Kidney (tissue), 22 donors: ENCODE measurements at places on chromosomes 4 and X.
A peak's percentile ranks its signal among the peaks of the same experiment; 100 is the strongest.

DNA sequence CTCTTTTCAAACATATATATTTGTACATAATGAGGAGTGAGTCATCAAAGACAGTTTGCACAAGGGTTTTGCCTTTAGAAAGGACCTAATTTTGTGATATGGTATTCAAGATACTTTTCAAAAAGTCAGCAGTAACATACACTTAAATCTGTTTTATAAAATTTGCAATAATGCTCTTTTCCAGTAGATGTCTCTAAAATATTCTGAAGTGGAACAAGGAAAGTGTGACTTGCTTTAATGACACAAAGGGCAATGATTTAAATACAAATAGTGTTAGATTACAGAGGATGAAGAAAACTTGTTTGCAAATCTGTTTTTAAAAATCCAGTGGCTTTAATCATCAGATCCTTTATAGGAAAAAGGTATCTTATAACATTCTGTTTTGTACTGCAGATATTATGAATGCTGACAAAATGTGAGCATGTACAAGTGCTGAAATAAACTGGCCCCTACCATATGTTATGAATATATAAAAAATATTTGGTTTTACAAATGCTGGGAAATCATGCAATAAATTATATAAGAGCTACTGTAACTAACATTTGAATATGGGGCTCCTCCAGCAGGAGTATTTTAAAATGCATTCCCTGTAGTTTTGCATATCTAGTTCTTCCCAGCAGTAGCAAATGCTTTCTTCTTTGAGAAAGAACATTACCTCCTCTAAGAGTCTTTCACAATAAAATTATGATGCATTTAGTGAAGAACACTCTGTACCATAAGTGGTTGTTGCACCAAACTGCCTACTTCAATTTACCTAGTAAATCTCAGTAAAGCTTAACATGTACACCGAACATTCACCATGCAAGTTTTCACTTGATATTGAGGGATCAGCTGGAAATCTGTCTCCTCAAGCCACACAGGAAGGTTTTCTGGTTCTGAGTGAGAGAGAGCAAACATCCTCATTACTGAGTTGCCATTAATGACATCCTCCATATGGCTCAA lies 20.2 kb downstream of the MMRN1 start:
- peak; percentile 22 for DNase-seq

DNA sequence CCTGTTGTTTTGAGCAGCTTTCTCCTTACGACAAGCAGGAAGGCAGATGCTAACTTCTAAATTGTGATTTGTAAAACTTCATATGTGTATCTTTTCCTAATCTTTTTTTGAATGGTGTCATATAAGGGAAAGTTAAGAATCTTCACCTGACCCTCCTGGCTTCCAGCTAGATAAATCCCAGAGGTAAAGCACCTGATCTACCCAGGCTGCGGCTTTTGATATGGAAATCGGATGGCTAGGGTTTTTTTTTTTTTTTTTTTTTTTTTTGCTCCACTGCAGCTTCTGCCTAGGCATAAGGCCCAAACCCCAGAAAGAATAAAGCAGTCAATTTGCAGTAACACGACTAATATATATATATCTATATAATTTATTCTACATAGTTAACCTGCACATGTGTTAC lies 10.0 kb downstream of the MAB21L2 start:
- no peak for DNase-seq

- peak; percentile 85 for DNase-seq
Measured at GRCh38 chr4:42398871-42399331, 1.6 kb downstream of the SHISA3 start.

DNA sequence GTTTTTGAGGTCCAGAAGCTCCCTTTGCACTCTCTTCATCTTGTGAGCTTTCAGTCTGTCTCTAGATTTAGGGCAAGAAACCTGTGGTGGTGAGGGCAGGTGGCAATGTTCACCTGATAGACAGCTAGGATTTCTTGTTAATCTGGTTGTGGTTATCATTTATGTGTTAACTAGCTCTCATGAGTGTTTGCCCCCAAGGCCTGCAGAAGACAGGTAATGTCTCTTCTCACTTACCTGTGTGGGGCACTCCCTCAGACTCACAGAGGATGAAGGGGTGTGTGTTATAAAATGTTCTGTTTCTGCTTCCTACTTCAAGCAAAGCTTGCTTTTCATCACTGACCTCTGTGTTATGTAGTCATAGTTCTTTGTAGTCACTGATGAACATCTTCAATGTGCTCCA lies 17.8 kb downstream of the EGF start:
- no peak for DNase-seq
